ENCODE measurements at places on chromosomes 16 and 17.

DNA sequence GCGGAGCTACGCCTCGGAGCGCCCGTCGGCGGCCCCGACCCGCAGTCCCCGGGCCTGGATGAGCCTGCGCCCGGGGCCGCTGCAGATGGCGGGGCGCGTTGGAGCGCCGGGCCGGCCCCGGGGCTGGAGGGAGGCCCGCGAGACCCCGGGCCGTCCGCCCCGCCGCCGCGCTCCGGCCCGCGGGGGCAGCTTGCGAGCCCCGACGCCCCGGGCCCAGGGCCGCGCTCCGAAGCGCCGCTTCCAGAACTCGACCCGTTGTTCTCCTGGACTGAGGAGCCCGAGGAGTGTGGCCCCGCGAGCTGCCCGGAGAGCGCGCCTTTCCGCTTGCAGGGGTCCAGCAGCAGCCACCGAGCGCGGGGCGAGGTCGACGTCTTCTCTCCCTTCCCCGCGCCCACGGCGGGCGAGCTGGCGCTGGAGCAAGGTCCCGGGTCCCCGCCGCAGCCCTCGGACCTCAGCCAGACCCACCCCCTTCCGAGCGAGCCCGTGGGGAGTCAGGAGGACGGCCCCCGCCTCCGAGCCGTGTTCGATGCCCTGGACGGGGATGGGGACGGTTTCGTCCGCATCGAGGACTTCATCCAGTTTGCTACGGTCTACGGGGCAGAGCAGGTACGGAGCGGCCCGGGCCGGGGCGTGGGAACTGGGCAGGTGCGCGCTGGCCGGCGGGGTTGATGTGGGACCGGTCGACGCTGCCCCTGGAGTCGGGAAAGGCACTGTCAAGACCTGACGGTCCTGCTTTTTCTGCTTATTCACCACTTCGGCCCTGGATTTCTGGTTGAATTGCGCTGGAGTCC lies 861 bp downstream of the RAB11FIP3 start:
- no peak for DNase-seq

- no peak for DNase-seq
Observed at GRCh38 chr17:64103391-64104364, 26.3 kb downstream of the ERN1 start.

- no peak for DNase-seq
Observed at GRCh38 chr17:63826468-63827001, 696 bp upstream of the PSMC5 start.

- no peak for DNase-seq
Observed at GRCh38 chr16:51939378-51939871, 607.5 kb downstream of the TOX3 start.

GRCh38 chr17:73489333-73489732 lies 154.9 kb downstream of the SDK2 start:
- no peak for DNase-seq

DNA sequence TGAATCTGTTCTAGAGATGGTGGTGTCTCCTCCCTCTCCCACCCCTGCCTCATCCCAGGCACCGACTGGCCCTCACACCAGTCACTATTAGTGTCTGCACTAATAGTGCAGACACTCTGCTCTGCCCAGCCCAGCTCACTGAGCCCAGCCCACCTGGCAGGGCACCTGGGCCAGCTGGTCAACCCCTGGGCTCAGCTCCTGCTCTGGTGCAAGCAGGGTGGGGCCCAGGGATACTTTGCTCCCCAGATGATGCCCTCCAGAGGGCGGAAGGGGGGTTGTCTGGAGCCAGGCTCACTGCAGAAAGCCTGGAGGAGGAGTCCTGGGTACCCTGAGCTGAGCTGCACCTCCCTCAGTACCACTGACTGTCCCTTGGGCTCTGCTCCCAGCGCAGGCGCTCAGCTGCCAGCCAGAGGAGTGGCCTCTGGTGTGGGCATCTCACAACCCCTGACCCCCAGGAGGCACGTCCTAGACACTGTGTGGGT lies 14.5 kb downstream of the RAB11FIP4 start:
- DNase-seq, result no peak

- no peak for DNase-seq
Observed at GRCh38 chr17:60874772-60875171, 197.1 kb downstream of the BCAS3 start.

GRCh38 chr17:62172492-62173291 lies 107.6 kb upstream of the MED13 start:
- no peak for DNase-seq

GRCh38 chr16:75733305-75734211 lies 7.3 kb upstream of the CPHXL start:
- no peak for DNase-seq

- DNase-seq, result no peak
Observed at GRCh38 chr16:15536843-15537242, 102.5 kb downstream of the BMERB1 start.

Measured in glomerular endothelial cell (primary cell).